Right hindlimb (tissue), 1 donor: ENCODE measurements at places on chromosomes 7 and 10.

DNA sequence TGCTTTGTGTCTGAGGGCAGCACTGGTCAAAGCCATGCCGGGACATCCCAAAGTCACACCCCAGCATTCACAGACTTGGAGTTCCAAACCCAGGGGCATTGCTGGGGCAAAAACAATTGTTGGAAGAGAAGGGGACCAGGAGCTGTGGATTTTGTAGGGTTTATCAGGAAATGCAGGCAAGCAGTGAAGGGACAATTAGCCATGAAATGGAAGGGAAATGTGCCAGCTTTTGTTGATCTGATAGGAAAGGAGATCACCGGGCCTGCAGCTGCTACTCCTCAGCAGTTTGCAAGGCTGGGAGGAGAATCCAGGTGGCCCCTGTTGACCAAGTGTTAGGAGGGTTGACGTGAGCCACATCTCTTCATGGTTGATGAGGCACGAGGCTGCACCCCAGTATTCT lies 2.5 kb upstream of the BRI3 start:
- DNase-seq = no peak

GRCh38 chr7:101100858-101101847 lies 15.9 kb downstream of the TRIM56 start:
- no peak for DNase-seq

- no peak for DNase-seq
Observed at GRCh38 chr10:83541046-83541445, 598.3 kb upstream of the GHITM start.

DNA sequence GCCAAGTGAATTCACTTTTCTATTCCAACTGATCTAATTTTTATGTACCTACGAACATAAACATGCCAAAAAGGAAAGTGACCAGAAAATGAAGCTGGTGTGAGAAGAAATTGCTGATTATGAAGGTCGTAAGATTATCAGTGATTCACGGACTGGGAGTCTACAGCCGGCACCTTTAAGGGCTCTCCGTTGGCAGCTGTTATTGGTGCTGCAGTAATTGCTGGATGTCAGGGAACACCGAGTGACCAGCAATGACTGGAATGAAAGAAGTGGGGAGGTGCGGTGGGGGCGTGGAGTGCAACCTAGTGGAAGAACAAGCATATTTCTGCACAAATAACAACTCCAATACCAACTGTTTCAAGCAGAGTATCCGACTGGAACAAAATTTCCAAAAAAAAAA lies 109.8 kb upstream of the TARP start:
- no peak for DNase-seq

DNA sequence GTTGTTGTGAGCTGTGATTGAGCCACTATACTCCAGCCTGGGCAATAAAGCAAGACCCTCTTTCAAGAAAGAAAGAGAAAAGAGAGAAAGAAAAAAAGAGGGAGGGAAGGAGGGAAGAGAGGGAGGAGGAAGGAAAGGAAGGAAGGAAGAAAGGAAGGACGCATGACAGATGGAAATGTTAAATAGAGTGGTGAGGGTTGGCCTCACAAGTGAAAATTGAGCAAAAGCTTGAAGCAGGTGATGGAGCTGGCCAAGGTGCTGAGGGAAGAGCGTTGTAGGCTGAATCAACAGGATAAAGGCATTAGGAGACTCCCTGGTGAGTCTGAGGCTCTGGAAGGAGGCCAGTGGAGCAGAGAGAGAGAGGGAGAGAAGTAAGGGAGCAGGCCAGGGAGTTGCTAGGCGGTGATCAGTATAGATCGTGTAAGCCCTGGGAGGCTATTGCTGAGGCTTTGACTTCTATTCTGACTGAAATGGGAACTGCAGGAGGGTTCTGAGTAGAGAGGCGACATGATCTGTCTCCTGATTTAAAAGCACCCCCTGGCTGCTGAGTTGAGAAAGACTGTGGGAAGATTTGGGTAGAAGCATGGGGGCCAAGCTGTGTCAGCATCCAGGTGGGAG lies 26.5 kb upstream of the TMEM248 start:
- peak; percentile 47 for DNase-seq

DNA sequence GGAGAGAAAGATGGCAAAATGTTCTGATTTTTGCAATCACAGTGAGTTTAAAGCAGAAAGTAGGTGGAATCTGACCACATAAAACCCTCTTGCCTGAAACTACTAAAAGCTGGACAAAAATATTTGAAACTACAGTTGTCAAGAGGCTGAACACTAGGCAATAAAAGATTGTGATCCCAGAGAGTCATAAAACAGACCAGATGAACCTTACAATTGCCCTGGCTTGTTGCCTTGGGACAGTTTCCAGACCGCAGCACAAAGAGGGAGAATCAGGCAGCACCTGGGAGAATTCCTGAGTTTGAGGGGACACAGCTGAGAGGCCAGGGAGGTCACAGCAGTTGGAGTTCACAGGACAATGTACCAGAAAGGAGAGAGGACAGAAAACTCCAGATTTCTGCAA lies 107.3 kb upstream of the NANOS1 start:
- DNase-seq = peak; percentile 30

- no peak for DNase-seq
Observed at GRCh38 chr7:69757981-69758430, 159.7 kb downstream of the AUTS2 start.

DNA sequence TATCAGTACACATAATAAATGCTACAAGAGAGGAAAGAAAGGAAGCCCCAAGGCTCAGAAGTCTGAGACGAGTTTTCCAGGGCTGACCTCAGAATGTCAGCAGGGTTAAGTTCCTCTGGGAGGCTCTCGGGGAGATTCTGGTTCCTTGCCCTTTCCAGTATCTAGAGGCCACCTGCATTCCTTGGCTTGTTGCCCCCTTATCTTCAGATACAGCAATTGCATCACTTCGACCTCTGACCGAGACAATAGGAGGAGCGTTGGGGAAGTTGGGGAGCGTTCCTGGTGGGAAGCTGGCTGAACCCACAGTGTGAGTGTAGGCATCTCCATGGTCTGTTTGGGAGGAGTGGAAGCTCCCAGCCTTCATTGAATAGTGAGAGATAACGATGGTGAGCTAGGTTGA lies 72.0 kb upstream of the MTPN start:
- no peak for DNase-seq

DNA sequence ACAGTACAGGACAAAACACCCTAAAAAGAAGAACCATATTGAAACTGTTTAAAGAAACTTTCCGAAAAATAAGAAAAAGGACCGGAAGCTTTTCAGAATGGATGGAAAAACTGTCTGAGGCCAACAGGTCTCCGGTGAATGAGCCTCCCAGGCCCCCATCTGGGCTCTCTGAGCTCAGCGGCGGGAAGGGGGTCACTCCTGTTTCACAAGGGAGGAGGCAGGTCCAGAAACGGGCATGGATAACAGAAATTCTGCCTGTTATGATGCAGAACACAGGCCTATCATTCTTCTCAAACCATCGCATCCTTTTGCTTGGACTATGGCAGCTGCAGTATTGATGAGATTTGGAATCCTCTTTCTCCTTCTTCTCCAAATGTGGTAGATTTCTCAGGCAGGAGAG lies 58.9 kb upstream of the SHH start:
- no peak for DNase-seq

- no peak for DNase-seq
Observed at GRCh38 chr7:132934017-132934416, 147.9 kb downstream of the CHCHD3 start.

- no peak for DNase-seq
Observed at GRCh38 chr10:89470628-89471027, 56.3 kb downstream of the IFIT5 start.

DNA sequence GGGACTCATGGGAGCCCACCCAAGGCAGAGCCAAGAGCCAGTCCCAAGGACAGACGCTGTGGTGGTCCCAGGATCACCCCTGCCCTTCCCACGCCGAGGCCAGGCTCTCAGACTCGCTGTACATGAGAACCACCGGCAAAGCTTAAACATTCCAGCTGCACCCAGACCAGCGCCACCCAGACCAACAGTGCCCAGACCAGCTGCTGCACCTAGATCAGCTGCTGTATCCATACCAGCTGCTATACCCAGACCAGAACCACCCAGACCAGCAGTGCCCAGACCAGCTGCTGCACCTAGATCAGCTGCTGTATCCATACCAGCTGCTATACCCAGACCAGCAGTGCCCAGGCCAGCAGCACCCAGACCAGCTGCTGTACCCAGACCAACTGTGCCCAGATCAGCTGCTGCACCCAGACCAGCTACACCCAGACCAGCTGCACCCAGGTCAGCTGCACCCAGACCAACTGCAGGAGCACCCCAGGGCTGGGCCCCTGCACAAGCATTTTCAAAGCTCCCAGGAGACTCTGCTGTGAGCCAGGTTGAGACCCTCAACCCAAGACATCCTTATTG lies 47.9 kb upstream of the CNPY1 start:
- peak; percentile 42 for DNase-seq

- DNase-seq = no peak
Observed at GRCh38 chr7:24717694-24718320, 39.5 kb downstream of the GSDME start.

GRCh38 chr10:29314726-29315125 lies 25.9 kb downstream of the LYZL1 start:
- DNase-seq = no peak

GRCh38 chr10:78215645-78216044 lies 182.0 kb downstream of the RPS24 start:
- peak; percentile 93 for DNase-seq

GRCh38 chr10:86944031-86944419 lies 13.4 kb downstream of the MMRN2 start:
- no peak for DNase-seq

GRCh38 chr7:128948976-128949760 lies 11.4 kb downstream of the IRF5 start:
- DNase-seq = no peak

DNA sequence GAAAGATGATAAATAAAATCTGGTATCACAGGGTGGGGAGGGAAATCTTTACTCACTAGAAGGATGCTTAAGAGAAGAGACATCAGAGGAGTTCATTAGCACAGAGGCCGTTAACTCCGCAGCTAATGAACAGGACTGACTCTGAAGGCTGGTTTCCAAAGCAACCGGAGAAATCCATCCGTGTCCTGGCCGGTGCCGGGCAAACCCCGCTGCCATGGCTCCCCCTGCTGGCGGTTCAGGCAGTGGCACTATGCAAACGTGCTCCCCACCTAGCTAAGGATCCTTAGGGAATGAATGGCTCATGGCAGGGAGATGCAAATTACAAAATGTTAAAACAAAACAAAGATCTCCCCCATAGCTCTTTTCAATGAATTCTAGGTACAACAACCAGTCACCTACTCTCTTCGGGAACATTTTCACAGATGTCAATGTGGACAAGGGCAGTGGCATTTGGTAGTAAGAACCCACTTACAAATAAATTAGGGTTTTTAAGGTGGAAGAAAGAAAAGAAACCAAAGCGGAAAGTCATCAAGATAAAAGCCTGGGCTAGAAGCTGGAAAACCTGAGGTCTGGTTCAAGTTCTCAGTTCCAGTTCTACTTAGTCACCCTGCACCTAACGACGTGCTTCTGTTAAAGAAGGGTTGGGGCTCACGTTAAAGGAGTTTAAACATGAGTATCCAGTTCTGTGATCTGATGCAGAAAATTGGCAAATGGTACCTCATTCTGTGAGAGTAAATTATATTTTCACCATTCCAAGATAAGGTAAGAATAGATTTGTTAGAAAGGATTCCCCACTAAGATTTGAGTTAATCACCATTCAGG lies 138.2 kb downstream of the SVIL start:
- DNase-seq = peak; percentile 75

DNA sequence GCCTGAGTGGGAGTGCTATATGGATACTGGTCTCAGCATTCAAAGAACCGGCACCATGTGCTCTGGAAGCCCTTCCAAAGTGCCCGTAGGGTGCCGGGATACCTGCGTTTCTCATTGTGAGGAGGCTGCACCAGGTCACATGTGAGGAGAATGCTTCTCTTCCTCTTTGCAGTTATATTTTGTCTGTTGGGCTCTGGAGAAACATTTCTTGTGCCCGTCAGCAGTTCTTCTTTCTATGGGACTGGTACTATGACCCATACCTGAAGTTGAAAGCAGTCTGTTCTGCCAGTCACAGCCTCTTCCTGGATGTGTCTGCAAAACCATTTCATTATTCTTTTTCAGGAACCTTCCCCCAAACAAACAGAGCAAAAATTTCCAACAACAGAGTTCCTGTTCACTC lies 465.0 kb downstream of the SUGCT start:
- DNase-seq = no peak

DNA sequence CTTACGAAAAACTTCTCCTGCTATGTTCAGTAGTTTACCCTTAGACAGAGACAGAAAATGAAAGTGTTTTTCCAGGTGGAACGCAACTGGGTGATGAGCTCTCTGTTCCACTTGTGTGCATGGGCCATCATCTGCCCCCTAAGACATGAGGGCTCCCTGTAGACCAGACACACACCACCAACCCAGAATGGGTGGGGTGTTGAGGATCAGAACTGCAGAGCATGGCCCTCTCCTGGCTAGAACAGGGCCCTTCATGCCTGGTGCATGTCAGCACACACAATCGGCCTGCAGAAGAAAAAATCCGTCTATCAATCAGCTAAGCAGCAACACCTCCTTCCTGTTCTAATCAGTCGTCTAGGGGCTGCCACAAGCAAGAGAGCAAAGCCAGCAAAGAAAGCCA lies 186.2 kb upstream of the INHBA start:
- DNase-seq = no peak

DNA sequence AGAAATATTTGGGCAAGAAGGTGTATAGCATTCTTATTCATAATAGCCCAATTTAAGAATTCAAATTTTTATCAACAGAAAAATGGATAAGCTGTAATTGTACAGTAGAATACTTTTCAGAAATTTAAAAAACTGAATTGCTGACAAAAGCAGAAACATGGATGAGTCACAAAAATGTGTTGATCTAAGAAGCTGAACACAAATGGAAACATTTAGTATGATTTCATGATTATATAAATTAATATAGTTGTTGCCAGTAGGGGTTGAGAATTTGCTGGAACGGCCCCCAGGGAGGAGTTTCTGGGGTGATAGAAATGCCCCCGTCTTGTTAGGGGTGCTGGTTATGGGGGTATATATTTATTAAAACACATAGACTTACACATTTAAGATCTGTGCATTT lies 179.1 kb downstream of the KLF6 start:
- no peak for DNase-seq

DNA sequence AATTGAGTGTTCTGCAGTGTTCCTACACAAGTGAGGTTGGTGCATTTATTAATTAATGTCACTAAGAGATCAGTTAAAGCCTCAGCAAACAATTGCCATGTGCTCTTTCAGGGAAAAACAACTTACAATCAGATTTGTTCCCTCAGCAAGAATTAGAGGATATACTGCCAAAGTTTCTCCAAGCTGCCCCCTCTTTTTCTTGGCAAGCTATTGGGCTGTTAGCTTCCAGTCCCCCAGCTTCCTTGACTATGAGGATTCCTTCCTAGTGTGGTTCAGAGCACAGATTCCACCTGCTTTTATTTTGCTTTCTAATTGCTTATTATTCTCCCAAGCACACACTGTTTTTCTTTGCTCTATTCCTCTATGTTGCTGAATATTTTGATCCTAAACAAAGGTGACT lies 112.7 kb downstream of the RBM20 start:
- no peak for DNase-seq
